ENCODE measurements at places on chromosomes 2 and 18. TPM values are rescaled to one million over a fixed set of nuclear protein-coding genes. Genes with fewer than 3 reads are reported as not detected.

DNA sequence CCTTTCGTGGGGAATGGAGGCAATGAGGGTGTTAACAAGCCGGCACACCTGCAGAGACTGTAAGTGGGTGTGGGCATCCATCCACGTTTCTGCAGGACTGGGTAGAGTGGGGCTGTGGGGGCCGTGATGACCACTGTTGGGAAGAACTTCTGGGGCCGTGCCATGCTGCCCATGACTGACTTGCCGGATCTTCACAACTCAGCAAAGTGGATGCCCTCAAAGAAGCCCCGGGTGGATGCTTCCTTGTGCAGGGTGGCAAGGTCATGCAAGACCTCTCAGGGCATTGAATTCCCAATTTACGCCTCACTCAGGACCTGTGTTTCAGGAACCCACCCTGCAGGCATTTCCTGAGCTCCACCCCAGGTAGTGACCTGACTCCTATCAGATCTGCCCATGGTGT, 143.5 kb upstream of the TPO start:
- no peaks in the 10 kb centered on the region for H3K36me3 ChIP-seq
- no peak overlapping the region for H3K27ac ChIP-seq
- no peaks in the 10 kb centered on the region for H3K27me3 ChIP-seq
- H3K4me1 ChIP-seq: no peaks in the 10 kb centered on the region
- H3K4me3 ChIP-seq: no peak overlapping the region
- DNase-seq: no peak

DNA sequence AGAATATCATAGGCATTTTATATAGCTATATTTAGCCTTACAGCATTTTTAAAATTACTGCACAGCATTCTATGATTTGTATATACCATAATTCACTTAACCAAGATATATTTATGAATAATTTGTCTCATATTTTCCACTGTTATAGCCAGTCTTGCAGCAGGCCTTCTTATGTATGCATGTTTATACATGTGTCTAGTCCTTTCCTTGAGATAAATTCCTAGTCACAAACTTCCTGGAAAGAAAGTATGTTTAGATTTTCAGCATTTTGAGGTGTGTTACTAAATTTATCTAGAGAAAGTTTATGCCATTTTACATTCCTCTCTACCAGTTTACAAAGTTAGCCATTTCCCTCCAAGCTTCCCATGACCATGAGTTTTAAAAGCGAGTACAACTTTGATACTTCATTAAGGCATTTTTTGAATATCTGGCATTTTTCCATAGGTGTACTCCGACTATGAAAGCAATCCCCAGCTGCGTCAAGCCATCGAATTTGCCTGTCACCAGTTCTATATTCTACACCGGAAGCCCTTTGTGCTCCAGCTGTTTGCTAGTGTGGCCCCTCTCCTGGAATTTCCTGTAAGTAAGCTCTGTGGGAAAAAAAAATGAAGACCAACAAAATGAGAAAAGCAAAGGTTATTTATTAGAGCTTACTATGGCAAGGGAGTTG, 59.4 kb upstream of the RPE start:
- DNase-seq: no peak
- H3K4me1 ChIP-seq: no peaks in the 10 kb centered on the region
- no peaks in the 10 kb centered on the region for H3K36me3 ChIP-seq
- no peak overlapping the region for H3K4me3 ChIP-seq

- peaks cover 9% of the 10 kb centered on the region for H3K27me3 ChIP-seq
- H3K4me1 ChIP-seq: peaks cover 27% of the 10 kb centered on the region
- H3K27ac ChIP-seq: no peak overlapping the region
- H3K36me3 ChIP-seq: peaks cover 3% of the 10 kb centered on the region
Measured at GRCh38 chr2:233980955-233981561, 63.9 kb downstream of the TRPM8 start.

DNA sequence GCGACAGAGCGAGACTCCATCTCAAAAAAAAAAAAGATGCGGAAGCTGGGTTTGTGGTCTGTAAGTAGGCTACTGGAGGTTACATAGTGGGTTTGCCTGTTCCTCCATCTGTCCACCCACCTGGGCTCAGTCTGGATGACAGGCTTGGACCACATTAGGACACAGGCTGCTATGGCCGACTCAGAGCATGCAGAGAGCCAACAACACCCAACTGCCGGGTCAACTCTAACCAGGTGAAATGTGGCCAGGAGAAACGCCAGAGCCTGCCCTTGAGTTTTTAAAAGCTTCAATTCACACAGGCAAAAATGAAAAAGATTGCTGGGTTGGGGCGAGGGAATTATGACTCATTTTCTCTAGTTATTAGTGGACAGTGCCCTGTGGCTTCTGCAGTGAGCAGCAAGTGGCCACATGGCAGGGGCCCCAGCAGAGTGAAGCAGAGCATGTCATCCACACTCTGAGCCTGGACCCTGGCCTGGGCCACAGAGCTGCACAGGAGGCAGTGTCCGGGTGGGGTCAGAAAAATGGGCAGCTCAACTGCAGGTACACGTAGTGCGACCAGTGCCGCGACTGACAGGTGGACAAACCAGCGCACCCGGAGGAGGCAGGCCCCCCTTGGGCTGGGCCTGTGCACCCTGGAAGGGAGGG, 67.4 kb downstream of the BIN1 start:
- H3K27ac ChIP-seq: no peak overlapping the region
- no peaks in the 10 kb centered on the region for H3K4me1 ChIP-seq
- no peaks in the 10 kb centered on the region for H3K36me3 ChIP-seq
- no peak overlapping the region for H3K4me3 ChIP-seq
- no peaks in the 10 kb centered on the region for H3K27me3 ChIP-seq

EVX2 gene
- total RNA-seq: not detected

DNA sequence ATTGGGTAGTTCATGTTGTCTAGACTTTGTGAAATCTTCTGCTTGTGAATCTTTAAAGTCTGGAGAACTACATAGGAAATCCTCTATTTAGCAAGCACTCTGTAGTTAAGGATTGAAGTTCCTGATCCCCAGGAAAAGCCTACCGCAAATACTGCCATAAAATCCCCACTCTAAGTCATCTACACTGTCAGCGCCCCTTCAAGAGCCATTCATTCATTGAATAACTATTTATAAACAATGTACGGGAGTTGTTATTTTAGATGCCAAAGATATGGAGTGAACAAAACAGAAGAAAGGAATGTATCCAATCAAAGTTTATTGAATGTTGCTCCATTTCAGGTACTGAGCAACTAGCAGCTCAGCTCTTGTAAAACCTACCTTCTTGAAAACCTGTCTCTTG, 36.5 kb upstream of the SLC39A10 start:
- H3K4me3 ChIP-seq: no peak overlapping the region
- peaks cover 10% of the 10 kb centered on the region for H3K36me3 ChIP-seq
- H3K4me1 ChIP-seq: peaks cover 1% of the 10 kb centered on the region
- H3K27me3 ChIP-seq: no peaks in the 10 kb centered on the region

- H3K27me3 ChIP-seq: no peaks in the 10 kb centered on the region
- no peak overlapping the region for H3K4me3 ChIP-seq
- no peak for DNase-seq
- no peaks in the 10 kb centered on the region for H3K36me3 ChIP-seq
- H3K27ac ChIP-seq: no peak overlapping the region
- no peaks in the 10 kb centered on the region for H3K4me1 ChIP-seq
Measured at GRCh38 chr2:77391119-77391518, 131.1 kb downstream of the LRRTM4 start.

CRYBA2 gene
- total RNA-seq: not detected

DNA sequence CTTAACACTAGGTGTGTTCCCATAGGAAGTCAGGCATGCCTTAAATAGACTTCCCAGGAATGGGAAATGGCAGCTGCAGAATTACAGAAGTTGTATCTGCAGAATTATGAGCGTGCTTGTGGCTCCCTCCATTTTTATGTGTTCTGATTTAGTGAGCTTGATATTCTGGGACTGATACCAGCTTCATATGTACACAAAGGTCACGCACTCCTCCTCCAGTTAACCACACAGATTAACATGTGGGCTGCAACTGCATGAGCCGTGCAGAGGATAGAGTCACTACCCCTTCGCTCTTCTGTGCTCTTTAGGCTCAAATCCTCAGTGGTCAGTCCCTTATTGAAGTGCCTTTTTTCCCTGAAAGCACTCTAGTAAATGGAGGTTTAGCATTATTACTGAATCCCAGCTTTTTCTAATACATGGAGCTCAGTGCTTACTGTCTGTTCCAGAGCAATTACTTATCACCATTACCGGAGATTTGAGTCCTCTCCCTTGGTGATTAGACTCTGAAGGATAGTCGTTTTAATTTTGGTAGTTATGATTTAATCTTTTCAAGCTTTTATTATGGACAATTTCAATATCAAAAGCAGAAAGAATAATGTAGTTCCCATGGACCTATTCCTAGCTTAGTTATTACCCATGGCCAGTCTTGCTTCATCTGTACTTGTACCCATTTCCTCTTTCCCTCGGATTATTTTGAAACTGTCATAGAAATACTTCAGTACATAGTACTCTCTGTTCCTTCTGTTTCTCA, 238.3 kb downstream of the PRKCE start:
- H3K4me3 ChIP-seq: no peak overlapping the region
- DNase-seq: no peak

DNA sequence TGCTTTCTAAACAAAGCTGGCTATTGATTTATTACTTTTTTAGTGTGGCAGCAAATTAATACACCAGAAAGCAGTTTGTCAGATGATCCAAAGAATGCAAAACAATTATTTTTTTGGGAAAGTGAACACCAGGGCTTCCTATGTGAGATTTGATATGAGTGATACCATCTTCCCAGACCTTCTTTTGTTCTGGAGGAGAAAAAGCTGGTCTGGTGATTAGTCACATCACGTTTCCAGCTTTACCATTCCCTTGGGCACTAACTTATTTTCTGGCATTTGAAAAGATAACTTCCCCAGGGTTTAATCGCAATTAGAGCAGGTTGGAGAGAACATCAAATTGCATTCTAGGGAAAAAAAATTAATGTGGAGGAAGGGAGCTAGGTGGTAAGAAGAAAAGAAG, 182.9 kb upstream of the TANK start:
- H3K27me3 ChIP-seq: peaks cover 8% of the 10 kb centered on the region
- no peak overlapping the region for H3K4me3 ChIP-seq
- no peak overlapping the region for H3K27ac ChIP-seq
- H3K36me3 ChIP-seq: no peaks in the 10 kb centered on the region

All from activated CD4-positive, alpha-beta T cell treated with anti-CD3 and anti-CD28 coated beads, Interleukin-2, amount 10 ng/mL, durations not matched to agents 7 days and 5 days (primary cell).